ENCODE measurements at places on chromosomes 2 and 18. TPM values are rescaled to one million over a fixed set of nuclear protein-coding genes. Genes with fewer than 3 reads are reported as not detected.

The RGPD5 gene
- 11.3 TPM for total RNA-seq

The NLRC4 gene
- 0.15 TPM for total RNA-seq

DNA sequence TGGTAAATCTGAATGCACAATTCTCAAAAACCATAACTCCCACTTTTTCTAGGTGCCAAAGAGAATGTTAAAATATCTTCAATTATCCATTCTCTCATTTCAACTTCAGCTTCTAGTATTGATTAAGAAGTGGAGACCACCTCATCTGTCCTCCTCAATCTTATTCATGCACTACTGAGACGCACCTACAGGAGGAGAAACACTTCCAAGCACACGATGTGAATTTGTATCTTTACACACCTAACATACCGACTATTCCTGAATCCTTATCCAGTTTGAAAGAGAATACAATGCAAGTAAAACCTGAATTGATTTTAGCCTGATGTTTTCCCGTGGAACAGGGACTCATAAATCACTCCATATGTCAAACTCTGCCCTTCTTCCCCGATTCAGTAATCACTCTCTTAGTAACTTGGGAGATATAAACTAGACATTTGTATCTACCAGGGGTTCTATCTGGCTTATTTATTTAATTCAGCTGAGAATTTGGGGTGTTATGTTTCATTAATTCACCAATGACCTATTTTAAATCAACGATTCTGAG lies 101.0 kb downstream of the MREG start:
- H3K27me3 ChIP-seq: no peaks in the 10 kb centered on the region
- no peak overlapping the region for H3K4me3 ChIP-seq
- H3K27ac ChIP-seq: no peak overlapping the region

DNA sequence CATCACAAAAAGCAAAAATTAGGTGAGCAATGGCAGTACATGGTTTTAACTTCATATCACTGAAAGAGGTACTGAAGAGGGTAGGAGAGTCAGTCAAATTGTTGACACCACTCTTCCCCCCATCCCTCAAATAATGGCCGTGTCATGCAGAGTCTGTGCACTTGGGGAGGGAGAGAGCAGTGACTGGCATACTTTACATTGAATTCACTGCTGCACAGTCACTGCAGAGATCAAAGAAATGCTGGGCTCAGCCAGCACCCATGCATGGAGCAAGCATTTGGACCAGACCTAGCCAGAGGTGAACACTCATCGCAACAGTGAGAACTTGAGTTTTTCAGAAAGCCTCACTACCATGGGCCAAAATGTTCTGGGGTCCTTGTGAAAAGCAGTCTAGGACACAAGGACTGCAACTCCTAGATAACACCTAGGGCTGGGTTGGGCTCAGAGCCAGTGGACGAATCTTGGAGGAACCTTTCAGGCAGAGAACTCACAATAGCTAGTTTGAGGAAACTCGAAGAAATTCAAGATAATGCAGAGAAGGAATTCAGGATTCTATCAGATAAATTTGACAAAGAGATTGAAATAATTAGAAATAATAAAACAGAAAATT lies 112.9 kb downstream of the NR4A2 start:
- H3K27ac ChIP-seq: no peak overlapping the region
- no peaks in the 10 kb centered on the region for H3K36me3 ChIP-seq
- no peak for DNase-seq

- peak; percentile 55 for DNase-seq
- no peaks in the 10 kb centered on the region for H3K27me3 ChIP-seq
- peaks cover 8% of the 10 kb centered on the region for H3K36me3 ChIP-seq
- H3K4me3 ChIP-seq: no peak overlapping the region
- peaks cover 12% of the 10 kb centered on the region for H3K4me1 ChIP-seq
- no peak overlapping the region for H3K27ac ChIP-seq
These were observed 260.0 kb downstream of the TNS1 start for GRCh38 chr2:217742841-217743240.

The TNFAIP6 gene
- total RNA-seq: 5.2 TPM

GRCh38 chr2:45654250-45654649 lies 2.8 kb downstream of the PRKCE start:
- H3K36me3 ChIP-seq: no peaks in the 10 kb centered on the region
- H3K27ac ChIP-seq: no peak overlapping the region
- no peak overlapping the region for H3K4me3 ChIP-seq
- no peaks in the 10 kb centered on the region for H3K27me3 ChIP-seq
- DNase-seq: no peak

- no peaks in the 10 kb centered on the region for H3K27me3 ChIP-seq
- no peak overlapping the region for H3K27ac ChIP-seq
- H3K4me1 ChIP-seq: no peaks in the 10 kb centered on the region
- no peak for DNase-seq
These were observed 38.9 kb downstream of the AKAIN1 start for GRCh38 chr18:5158172-5158571.

The GPR155 gene
- total RNA-seq: 10.1 TPM

DNA sequence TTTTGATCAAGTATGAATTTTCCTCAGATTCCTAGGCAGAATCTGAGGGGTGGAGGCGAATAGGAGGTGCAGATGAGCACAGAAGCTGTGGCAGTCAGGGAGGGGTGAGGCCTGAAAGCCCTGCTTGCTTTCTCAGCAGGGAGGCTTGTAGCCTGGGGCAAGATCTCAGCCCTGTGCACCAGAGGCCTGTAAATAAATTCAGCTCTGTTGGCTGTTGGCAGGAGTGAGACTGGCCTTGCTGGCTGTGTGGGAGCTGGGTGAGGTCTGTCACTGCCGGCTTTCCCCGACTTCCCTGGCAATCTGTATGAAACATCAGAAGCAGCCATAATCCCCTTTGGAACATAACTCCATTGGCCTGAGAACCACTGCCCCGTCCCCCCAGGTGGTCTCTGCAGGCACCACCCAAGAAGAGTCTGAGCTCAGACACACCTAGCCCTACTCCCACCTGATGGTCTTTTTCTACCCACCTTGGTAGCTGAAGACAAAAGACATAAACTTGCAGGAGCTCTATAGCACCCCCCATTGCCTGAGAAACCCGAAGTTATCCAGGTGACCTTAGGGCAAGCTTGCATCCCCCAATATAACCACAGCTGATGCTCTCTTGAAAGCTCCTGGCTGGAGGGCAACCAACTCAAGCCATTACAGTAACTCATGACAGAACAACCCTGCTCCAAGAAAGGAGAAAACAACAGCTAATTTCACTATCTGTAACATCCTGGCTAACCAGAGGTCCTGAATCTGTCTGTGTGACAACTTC lies 32.3 kb downstream of the EVA1A start:
- no peaks in the 10 kb centered on the region for H3K36me3 ChIP-seq
- DNase-seq: no peak
- no peak overlapping the region for H3K27ac ChIP-seq
- H3K4me1 ChIP-seq: no peaks in the 10 kb centered on the region
- no peaks in the 10 kb centered on the region for H3K27me3 ChIP-seq

DNA sequence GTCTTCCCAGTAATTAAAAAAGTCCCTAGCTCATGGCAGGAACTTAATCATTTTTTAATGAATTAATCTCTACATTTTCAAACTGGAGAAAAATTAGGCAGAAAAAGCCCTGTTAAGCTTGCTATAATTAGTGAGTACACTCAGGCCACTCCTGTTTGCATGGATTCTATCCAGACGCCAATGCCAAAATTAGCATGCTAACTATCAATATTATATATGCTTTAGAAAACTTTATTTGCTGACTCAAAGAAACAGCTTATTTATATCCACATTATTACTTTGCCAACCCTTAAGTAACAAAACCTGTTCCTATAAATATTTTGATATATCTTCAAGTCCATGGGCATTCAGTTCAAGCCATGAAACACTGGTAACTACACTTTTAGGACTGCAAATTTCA lies 90.9 kb downstream of the SMC6 start:
- H3K4me1 ChIP-seq: no peaks in the 10 kb centered on the region
- DNase-seq: no peak
- H3K36me3 ChIP-seq: peaks cover 15% of the 10 kb centered on the region
- H3K27me3 ChIP-seq: no peaks in the 10 kb centered on the region

The CKAP2L gene
- total RNA-seq: 0.82 TPM

GRCh38 chr18:6249170-6249569 lies 165.5 kb downstream of the L3MBTL4 start:
- no peaks in the 10 kb centered on the region for H3K4me1 ChIP-seq
- no peak overlapping the region for H3K4me3 ChIP-seq
- H3K27ac ChIP-seq: no peak overlapping the region
- no peaks in the 10 kb centered on the region for H3K27me3 ChIP-seq

DNA sequence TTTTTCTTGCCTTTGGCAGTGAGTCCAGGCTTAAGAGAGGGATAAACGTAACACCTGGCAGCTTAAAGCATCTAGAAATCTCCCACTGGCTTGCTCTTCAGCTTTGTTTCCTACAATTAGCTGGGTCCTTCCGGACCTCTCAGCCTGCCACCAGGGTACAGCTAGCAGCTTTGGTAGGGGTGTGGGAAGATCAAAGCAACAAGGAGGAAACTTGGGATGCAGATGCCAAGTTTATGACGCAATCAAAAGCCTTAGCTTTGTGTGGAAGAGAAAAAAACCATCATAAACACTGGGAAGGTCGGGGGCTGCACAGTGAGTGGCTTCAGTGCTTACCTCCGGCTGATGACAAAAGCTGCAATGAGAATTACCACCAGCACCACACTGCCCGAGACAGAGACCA lies 116.9 kb downstream of the EPHA4 start:
- H3K27me3 ChIP-seq: no peaks in the 10 kb centered on the region
- peaks cover 16% of the 10 kb centered on the region for H3K36me3 ChIP-seq
- no peak overlapping the region for H3K4me3 ChIP-seq
- no peak overlapping the region for H3K27ac ChIP-seq
- H3K4me1 ChIP-seq: peaks cover 12% of the 10 kb centered on the region
- no peak for DNase-seq

- H3K4me3 ChIP-seq: no peak overlapping the region
- H3K4me1 ChIP-seq: no peaks in the 10 kb centered on the region
These were observed 111.1 kb downstream of the ZNF532 start for GRCh38 chr18:58975781-58976180.

GRCh38 chr2:49068613-49069012 lies 85.7 kb downstream of the FSHR start:
- no peak overlapping the region for H3K4me3 ChIP-seq
- H3K36me3 ChIP-seq: no peaks in the 10 kb centered on the region
- no peaks in the 10 kb centered on the region for H3K4me1 ChIP-seq
- no peaks in the 10 kb centered on the region for H3K27me3 ChIP-seq

- H3K27ac ChIP-seq: no peak overlapping the region
- peak; percentile 38 for DNase-seq
- H3K27me3 ChIP-seq: no peaks in the 10 kb centered on the region
- H3K4me3 ChIP-seq: peak overlapping the region; percentile 28
These were observed 13.1 kb downstream of the ASPRV1 start for GRCh38 chr2:69948032-69948962.

- no peak overlapping the region for H3K4me3 ChIP-seq
- H3K36me3 ChIP-seq: no peaks in the 10 kb centered on the region
- no peak for DNase-seq
These were observed 15.4 kb upstream of the TET3 start for GRCh38 chr2:73969356-73969755.

The CRYGC gene
- not detected for total RNA-seq

DNA sequence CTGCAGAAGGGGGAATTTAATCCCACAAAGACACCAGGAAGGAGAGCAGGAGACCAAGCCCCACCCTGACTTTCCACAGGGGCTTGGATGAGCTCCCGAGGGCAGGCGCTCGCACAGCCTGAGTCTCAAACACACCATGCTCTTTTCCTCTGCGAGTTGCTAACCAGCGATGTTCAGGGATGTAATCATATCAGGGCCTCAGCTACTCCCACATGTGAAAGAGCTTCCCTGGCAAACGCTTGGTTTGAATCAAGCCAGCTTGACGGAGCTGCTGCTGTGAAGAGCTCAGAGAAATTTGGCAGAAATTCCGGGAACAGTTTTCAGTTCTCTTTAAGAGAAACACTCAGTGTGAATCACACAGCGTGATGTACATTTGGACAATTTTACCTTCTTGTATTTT lies 385.8 kb downstream of the GALR1 start:
- H3K4me1 ChIP-seq: peaks cover 3% of the 10 kb centered on the region
- H3K27me3 ChIP-seq: no peaks in the 10 kb centered on the region
- H3K27ac ChIP-seq: no peak overlapping the region
- no peak for DNase-seq

DNA sequence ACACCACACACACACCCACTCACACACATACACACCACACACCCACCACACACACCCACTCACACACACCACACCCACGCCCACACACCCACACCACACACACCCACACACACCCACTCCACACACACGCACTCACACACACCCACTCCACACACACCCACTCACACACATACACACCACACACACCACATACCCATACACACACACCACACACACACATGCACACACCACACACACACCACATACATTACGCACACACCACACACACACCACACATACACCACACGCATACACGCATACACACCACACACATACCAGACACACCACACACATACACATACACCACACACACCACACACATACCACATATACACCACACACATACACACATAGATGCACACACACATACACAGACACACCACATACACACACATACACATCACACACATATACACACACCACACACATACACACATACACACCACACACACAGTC lies 37.9 kb downstream of the MCFD2 start:
- no peaks in the 10 kb centered on the region for H3K4me1 ChIP-seq
- no peaks in the 10 kb centered on the region for H3K36me3 ChIP-seq
- no peak for DNase-seq

The VIT gene
- 16.9 TPM for total RNA-seq

DNA sequence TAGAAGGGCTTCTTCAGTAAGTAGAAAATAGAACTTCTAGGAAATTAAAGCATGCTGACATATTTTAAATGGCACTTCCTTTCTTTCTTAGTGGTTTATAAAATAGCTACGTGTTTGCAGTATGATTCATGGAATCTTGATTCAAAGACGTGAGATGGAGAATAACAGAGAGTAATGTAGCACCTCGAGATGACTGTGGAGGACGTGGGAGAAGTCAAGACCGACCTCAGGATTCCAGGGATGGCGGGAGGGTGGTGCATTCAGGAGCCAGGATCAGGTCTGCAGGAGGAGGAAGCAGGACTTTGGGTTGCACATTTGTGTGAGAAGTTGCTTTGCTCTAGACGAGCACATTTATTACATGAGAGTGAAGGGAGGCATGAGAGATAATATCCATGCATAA lies 56.0 kb downstream of the DCDC2C start:
- no peaks in the 10 kb centered on the region for H3K27me3 ChIP-seq
- DNase-seq: no peak
- no peak overlapping the region for H3K4me3 ChIP-seq
- no peaks in the 10 kb centered on the region for H3K36me3 ChIP-seq
- H3K4me1 ChIP-seq: no peaks in the 10 kb centered on the region

DNA sequence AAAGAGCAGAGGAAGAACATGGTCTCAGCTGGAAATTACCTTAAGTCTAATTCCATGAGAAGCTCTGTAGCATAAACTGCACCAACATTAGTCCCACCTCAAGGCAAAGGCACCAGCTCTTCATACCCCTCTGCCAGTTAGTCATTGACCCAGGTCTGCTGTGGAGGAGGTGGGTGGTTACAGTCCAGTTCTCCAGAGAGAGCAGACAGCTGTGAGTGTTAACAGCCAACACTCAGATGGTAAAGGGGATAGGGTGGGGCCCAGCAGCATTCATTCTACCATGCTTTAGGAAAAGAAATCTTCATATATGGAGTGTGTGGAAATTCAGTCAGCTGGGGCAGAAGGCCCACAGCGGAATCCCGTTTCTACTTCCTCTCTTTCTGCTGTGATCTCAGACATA lies 159.7 kb upstream of the FBXO11 start:
- no peaks in the 10 kb centered on the region for H3K36me3 ChIP-seq
- H3K4me1 ChIP-seq: no peaks in the 10 kb centered on the region
- DNase-seq: no peak
- no peak overlapping the region for H3K27ac ChIP-seq
- no peaks in the 10 kb centered on the region for H3K27me3 ChIP-seq

The B3GNT7 gene
- total RNA-seq: 4.0 TPM

The CASP8 gene
- total RNA-seq: 5.1 TPM

All from right atrium auricular region (tissue), 2 donors.